ENCODE measurements at places on chromosomes 1 and 21. TPM values are rescaled to one million over a fixed set of nuclear protein-coding genes. Genes with fewer than 3 reads are reported as not detected.

DNA sequence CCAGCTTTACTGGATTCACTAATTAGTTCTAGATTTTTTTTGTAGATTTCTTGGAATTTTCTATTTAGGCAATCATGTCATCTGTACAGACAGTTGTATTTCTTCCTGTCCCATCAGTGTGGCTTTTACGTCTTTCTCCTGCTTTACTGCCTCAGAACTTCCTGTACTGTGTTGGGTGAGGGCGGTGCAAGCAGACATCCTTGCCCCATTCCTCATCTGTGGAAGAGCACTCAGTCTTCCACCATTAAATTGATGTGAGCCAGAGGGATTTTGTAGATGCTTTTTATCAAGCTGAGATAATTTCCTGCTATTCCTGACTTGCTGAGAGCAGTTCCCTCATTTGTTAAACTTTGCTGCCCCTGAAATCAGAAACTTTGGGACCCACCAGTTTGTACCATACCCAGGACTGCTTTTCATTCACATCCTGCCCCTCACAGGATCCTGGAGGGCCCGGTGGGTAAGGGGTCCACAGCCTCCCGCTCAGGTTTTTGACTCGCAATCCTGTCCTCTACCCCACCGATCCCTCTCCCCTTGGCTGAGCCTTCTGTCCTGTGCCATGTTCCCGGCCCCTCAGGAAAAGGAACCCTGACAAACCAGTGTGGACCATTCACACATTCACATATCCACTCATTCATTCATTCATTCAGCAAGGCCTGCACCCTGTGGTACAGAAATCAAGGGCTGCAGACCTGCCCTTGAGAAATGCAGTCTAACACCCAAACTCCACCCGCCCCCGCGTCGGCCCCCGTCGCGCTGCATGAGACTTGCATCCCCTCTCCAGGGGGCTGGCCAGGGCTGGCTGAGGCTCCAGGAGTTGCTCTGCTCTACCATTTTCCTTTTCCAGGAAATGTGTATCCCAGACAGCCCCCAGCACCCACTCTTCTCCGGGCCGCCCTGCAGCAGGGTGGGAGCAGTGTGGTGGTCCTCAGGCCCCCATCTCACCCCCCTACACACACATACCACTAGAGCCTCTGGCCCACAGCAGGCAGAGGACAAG, 246.5 kb upstream of the VAMP3 start:
- no peak for DNase-seq

GRCh38 chr1:153231785-153232184, 14.4 kb downstream of the PRR9 start:
- DNase-seq: no peak

DNA sequence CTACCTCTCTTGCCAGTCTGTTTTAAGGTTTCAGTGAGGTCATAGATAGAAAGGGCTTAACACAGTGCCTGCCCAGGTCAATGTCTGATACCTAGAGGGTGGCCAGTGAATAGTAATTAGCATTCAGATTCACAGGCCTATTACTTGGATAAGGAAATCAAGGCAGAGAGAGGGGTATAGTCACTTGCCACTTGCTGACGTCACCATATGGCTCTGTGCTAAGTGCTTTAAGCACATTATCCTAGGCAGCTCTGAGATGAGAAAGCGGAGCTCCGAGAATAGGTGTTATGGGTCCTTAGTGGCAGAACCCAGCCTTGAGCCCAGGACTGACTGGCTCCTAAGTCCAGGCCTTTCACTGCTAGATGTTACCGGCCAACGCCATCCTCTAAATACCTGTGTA, 51.5 kb upstream of the DAB1 start:
- no peak for DNase-seq

DNA sequence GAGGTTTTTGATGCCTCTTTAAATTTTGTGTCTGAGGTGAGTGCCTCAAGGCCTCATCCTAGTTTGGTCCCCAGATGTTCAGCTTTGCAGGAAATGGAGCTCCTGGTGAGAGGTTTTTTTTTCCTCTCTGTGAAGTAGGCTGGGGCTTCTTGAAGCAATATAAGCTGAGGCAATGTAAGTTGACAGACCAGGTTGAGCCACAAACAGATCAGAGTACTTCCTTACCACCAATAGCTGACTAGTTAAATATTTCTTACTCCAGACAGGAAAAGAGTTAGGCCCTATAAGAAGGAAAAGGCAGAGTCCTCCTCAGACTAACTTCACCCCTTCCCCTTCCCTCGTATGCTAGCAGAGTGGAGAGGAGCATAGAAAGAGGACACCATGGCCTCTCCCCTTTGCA, 341.0 kb downstream of the LMO4 start:
- no peak for DNase-seq

LIN28A gene
- not detected for total RNA-seq

Measured in IMR-90 (cell line).